Right forelimb (tissue), 1 donor: ENCODE measurements at places on chromosomes 11 and 22.

DNA sequence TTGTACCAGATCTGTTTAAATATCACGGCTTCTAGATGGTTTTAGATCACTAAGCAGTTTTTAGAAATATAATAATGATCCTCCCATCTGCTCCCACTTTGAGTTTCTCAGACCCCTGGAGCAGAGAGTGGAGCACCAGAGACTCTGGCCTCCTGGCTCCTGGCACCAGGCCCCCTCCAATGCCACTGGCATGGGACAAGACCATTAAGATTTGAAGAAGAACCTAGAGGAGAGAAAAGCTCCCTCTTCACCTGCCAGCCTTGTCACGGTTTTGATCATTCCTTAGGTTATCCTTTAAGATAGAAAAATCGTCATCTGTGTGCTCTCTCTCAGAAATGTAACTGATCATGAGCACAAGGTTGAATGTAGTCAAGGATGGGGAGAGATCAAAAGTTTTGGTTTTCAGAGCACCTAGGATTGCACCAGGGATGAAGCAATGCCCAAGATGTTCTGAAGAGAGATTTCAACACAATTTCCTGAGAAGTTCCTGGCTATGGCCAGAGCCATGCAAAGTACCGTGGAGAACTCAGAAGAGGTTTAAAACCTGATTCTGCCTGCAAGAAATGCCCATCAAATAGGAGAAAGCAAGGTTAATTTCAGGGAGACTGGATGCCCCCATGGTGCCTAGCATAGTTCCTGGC lies 22.2 kb downstream of the IL10RA start:
- DNase-seq: no peak

GRCh38 chr11:109870297-109870696 lies 222.9 kb upstream of the ZC3H12C start:
- DNase-seq: no peak

DNA sequence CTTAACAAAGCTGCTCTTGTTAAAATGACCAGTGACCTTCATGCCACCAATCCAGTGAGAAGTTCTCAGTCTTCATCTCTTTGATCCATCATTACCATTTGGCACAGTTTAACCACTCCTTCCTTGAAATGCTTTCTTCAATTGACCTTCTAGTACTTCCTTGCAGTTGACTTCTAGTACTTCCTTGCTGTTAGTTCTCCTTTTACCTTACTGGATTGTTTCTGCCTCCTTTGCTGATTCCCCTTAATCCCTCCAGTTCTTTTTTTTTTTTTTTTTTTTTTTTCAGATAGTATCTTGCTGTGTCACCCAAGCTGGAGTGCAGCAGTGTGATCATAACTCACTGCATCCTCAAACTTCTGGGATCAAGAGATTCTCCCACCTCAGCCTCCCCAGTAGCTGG lies 66.0 kb upstream of the HORMAD2 start:
- no peak for DNase-seq

- DNase-seq: no peak
Observed at GRCh38 chr22:32900886-32901635, 99.6 kb downstream of the TIMP3 start.

DNA sequence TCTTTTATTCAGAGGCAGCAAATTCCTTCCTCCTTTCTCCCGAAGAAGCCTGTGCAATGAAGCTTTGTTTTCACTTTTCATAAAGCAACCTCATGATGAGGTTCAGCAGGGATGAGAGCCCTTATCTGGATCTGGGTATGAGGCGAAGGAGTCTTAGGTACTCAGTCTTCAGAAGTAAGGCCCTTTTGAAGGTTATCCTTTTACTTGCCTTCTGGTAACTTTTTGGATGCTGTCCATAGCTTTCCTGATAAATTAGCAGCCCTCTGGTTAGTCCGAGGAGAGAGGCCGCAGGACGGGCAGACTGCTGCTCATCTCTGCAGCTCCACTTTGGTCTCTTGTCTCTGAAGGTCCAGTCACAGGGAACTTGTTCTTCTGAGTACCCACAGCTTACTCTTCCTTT lies 1.1 kb downstream of the TRIM22 start:
- no peak for DNase-seq

GRCh38 chr22:40033586-40034380 lies 39.0 kb downstream of the FAM83F start:
- DNase-seq: no peak

DNA sequence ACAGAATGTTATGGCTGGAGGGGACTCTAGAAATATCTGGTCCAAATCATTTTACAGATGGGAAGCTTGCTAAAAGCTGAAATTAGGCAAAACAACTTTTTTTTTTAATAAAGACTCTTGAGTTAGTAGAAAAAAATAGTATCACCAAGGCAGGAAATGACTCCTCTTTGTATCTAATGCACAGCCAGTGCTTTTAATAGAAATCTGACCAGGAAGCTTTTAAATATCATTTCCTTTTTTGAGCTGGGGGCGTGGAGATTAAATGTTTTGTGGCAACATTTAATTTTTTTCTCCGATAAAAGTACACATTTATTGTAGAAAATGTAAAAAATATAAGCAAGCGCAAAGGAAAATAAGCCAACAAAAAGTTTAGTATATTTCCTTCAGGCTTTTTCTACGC lies 22.5 kb downstream of the TRAF6 start:
- no peak for DNase-seq

DNA sequence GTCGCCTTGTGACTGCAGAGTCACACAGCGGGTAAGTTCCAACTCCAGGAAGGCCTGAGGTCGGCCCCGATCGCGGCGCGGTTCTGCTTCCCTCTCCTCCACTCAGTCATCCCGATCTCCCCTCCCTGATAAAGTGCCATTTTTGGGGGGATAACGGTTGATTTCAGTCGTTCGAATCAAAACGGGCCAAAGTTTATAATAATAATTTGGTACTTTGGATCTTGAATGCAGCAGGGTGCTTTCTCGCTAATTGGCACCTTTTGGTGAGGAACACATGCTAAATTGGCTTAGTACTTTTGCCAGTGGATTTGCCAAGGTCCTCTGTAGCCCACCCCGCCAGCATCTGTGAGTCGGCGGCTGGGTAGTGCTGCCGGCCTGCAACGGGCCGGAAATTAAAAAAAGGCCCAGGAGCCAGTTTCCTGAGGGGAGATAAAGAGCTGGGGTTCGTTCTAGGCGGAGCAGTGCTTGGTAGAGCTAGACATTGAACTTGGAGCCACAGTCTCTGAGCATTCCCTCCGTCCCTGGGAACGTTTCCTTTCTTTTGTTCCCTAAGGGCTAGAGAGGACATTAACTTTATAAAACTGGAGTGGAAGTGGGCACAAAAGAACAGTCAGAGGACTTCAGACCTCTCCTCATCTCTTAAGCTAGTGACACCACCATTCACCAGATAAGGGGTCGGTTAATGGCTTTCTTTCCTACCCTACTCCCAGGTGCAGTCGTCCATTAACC lies 997 bp downstream of the UBE2L3 start:
- no peak for DNase-seq

DNA sequence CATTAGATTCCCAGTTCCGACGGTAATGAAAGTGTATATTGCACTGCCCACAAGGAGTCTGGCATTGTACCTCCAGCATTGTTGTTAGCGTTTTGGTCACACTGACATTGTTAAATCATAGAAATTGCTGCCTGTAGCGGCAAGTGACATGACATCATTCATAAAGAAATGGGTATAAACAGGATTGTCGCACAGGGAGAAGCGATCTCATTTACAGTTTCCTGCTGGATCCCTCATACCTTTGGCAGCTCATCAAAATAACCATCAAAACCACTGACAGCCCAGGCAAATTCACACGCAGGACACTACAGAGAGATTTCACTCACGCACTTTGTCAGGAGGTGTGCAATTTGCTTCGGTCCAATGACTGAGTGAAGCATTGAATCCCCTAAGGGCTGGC lies 3.5 kb downstream of the HTR3B start:
- DNase-seq: no peak

DNA sequence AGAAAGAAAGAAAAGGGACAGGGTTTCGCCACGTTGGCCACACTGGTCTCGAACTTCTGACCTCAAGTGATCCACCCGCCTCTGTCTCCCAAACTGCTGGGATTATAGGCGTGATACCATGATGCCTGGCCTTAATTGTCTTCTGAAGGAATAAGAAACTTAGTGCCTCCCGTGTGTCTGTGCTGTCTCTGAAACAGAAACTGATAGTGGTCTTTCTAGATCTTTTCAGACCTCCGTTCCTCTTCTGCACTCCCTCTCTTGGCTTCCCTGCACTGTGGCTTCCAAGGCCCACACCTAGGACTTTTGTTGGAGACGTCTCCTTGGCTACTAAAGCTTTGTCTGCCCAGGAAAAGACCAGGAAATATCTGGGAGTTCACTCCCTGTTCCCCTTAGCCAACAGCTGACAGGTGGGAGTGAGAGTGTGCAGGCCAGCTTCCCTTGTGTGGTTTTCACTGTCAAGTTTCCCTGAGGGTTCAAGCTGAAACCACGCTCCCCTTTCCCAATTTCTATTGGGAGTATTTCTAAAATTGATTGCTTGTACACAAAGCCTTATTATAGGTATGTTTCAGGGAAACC lies 10.1 kb upstream of the HTR3B start:
- DNase-seq: no peak

- DNase-seq: no peak
Observed at GRCh38 chr22:40401532-40401931, 31.1 kb downstream of the SGSM3 start.

- no peak for DNase-seq
Observed at GRCh38 chr11:44437122-44437521, 127.2 kb upstream of the ALX4 start.

GRCh38 chr11:134581121-134581626 lies 169.1 kb upstream of the B3GAT1 start:
- DNase-seq: no peak

GRCh38 chr11:43197379-43197778 lies 114.4 kb upstream of the API5 start:
- no peak for DNase-seq

DNA sequence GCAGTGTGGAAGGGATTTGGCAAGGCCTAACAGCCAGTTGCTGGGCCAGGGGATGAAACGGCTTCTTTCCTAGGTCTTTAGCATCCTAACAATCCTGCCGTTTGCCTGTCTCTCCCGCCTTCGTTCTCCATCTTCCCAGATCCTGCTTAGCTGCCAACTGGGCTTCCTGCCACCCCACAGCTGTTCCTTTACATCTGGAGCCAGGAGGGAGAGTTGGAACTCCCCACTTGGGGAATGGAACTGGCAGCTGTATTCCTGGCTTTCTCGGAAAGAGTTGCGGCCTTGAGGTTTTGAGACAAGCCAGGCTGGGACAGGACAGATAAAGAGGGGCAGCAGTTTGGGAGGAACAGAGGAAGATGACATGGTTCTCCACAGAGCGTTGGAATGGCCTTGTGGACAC lies 59.6 kb downstream of the ST3GAL4 start:
- peak; percentile 98 for DNase-seq

- no peak for DNase-seq
Observed at GRCh38 chr22:42073621-42074041, 417 bp upstream of the PHETA2 start.

DNA sequence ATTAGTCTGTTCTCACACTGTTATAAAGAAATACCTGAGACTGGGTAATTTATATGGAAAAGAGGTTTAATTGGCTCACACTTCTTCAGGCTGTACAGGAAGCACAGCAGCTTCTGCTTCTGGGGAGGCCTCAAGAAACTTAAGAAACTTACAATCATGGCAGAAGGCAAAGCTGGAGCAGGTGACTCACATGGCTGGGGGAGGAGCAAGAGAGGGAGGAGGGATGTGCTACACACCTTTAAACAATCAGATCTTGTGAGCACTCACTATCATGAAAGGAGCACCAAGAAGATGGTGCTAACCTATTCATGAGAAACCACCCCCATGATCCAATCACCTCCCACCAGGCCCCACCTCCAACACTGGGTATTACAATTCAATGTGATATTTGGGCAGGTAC lies 381.6 kb downstream of the ETS1 start:
- no peak for DNase-seq

GRCh38 chr11:68652683-68653156 lies 31.6 kb upstream of the GAL start:
- no peak for DNase-seq

- DNase-seq: peak; percentile 43
Observed at GRCh38 chr22:42686756-42687491, 33.7 kb downstream of the A4GALT start.

DNA sequence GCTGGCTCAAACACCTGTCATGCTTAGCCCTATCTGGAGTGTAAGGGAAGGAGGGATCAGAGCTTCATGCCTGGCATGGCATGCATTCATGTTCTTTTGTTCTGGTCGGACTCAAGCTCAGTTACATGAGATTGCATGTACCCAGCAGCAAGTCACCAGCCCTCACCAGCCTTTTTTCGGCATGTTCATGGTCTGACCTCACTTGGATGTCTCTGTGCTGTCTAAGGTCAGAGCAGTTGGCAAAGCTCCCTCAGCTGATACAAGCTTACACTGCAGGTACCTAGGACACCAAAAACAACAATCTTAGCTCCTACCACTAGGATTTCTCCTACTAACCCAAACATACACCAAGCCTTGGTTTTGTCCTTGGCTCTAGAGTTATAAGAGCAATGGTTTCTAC lies 152.6 kb downstream of the BARX2 start:
- no peak for DNase-seq

GRCh38 chr11:103370076-103370475 lies 260.9 kb downstream of the DYNC2H1 start:
- no peak for DNase-seq

GRCh38 chr11:124825876-124826275 lies 25.7 kb upstream of the MSANTD2 start:
- DNase-seq: no peak

- DNase-seq: no peak
Observed at GRCh38 chr11:118530180-118530682, 761 bp upstream of the TMEM25 start.

- no peak for DNase-seq
Observed at GRCh38 chr11:69744435-69744834, 30.7 kb downstream of the FGF4 start.

DNA sequence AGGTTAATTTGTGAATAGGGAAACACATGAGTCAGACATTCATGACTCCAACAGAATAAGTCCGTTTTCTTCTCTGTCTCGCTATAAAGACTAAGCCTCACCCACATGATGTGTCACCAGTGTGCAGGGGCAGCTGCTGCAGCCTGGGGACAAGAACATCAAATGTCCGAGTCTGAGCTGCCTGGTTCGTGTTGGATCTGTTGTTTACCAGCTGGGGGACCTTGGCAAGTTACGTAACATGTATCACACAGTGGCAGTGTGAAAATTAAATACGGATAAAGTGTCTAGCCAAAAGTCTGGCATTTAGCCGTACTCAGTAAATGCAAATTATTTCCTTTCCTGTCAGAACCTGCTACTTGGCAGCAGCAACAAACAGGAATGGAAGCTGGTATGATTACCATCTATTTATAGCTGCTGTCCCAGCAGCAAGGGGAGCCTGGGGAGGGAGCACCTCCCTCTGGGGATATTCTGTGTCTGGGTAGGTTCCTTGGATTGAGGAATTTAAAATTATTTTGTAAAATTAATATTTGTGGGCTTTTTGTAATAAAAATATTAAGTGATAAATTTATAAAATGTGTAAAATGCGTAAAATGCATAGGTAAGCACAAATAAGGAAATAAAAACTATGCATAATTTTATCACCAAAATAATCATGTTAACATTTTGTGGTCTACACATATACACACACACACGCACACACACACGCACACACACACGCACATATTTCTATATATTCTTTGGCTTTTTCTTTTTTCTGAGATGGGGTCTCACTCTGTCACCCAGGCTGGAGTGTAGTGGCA lies 1.3 kb upstream of the CLDN25 start:
- DNase-seq: no peak

GRCh38 chr11:21634956-21635355 lies 557.9 kb upstream of the ANO5 start:
- no peak for DNase-seq

- DNase-seq: no peak
Observed at GRCh38 chr22:42321908-42322561, 51.6 kb upstream of the TCF20 start.

GRCh38 chr22:50074056-50074455 lies 11.2 kb downstream of the MLC1 start:
- DNase-seq: no peak
